ENCODE measurements at places on chromosomes 1 and 21. TPM values are rescaled to one million over a fixed set of nuclear protein-coding genes. Genes with fewer than 3 reads are reported as not detected.

DNA sequence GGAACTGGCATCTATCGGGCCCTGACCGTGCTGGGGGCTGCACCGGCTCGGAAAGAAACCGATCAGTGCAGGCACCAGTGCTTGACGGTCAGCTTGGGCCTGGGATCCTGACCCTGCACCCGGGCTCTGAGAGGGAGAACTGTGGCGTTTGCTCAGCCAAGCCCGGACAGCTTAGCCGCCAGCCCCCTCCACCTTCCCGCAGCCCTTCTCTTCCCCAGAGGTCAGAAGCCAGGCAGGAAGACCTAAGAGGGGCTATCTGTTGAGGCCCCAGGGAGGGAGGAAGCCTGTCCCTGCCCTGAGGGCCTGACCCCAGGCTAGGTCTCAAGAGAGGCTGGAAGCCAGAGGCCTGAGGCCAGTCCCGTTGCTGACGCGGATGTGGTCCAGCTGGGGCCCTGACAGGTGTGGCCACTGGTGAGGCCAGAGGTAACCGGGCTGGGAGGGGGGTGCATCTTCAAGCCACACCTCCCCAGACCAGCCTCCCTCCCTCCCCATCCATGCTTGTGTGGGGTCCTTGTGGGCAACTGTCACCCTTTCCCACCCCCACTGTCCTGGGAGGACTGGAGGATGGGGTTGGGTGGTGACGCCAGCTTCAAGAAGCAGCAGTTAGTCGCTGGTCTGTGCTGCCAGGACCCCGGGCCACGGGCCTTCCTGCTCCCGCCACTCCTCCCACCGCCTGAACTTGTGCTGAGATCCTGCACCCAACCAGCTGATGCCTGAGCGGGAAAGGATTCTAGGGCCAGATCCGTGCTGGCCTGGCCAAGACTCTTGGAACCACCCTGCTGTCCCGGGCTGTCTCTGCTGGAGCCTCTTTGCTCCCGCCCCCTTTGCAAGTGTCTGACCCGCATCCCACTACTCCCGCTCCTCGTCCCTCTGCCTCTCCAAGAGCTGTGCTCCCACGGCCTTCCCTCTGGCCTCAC is 2.6 kb upstream of the DVL1 start:
- DNase-seq = no peak
- H3K27ac ChIP-seq = peak overlapping the region; percentile 41
- no peaks in the 10 kb centered on the region for H3K36me3 ChIP-seq

- no peak overlapping the region for H3K27ac ChIP-seq
- H3K36me3 ChIP-seq = no peaks in the 10 kb centered on the region
- no peak for DNase-seq
Measured at GRCh38 chr1:20974069-20974468, 187.0 kb upstream of the HP1BP3 start.

- no peak for DNase-seq
- no peaks in the 10 kb centered on the region for H3K4me1 ChIP-seq
- H3K27ac ChIP-seq = no peak overlapping the region
- no peaks in the 10 kb centered on the region for H3K27me3 ChIP-seq
Measured at GRCh38 chr1:204549313-204549712, 33.1 kb downstream of the MDM4 start.

Gene RTCA
- 26.8 TPM for total RNA-seq

GRCh38 chr1:235644693-235645305 is 4.8 kb downstream of the GNG4 start:
- H3K36me3 ChIP-seq = no peaks in the 10 kb centered on the region
- no peak overlapping the region for H3K27ac ChIP-seq
- peaks cover 10% of the 10 kb centered on the region for H3K4me1 ChIP-seq
- peaks cover 11% of the 10 kb centered on the region for H3K27me3 ChIP-seq
- no peak overlapping the region for H3K4me3 ChIP-seq

GRCh38 chr1:3714284-3714741 is 37.9 kb upstream of the CCDC27 start:
- DNase-seq = no peak
- no peaks in the 10 kb centered on the region for H3K36me3 ChIP-seq
- no peaks in the 10 kb centered on the region for H3K27me3 ChIP-seq
- no peak overlapping the region for H3K27ac ChIP-seq
- H3K4me3 ChIP-seq = no peak overlapping the region
- H3K4me1 ChIP-seq = peaks cover 48% of the 10 kb centered on the region

Measured in esophagus squamous epithelium (tissue), 5 donors.